ENCODE measurements at places on chromosomes 4 and X.

GRCh38 chrX:94662689-94663088 lies 988.7 kb downstream of the FAM133A start:
- no peak for DNase-seq
- H3K27me3 ChIP-seq = no peaks in the 10 kb centered on the region
- H3K27ac ChIP-seq = no peak overlapping the region
- H3K4me1 ChIP-seq = no peaks in the 10 kb centered on the region
- H3K4me3 ChIP-seq = no peak overlapping the region

GRCh38 chr4:63393544-63393943 lies 1015.7 kb downstream of the TECRL start:
- DNase-seq = no peak
- H3K36me3 ChIP-seq = no peaks in the 10 kb centered on the region
- H3K4me1 ChIP-seq = no peaks in the 10 kb centered on the region
- H3K27me3 ChIP-seq = no peaks in the 10 kb centered on the region
- H3K4me3 ChIP-seq = no peak overlapping the region
- H3K27ac ChIP-seq = no peak overlapping the region

GRCh38 chr4:43763029-43763610 lies 685.5 kb downstream of the KCTD8 start:
- H3K27me3 ChIP-seq = no peaks in the 10 kb centered on the region
- H3K4me3 ChIP-seq = no peak overlapping the region
- H3K36me3 ChIP-seq = no peaks in the 10 kb centered on the region
- H3K4me1 ChIP-seq = no peaks in the 10 kb centered on the region

GRCh38 chr4:256492-256891 lies 48.8 kb downstream of the ZNF732 start:
- H3K4me3 ChIP-seq = no peak overlapping the region
- H3K27me3 ChIP-seq = no peaks in the 10 kb centered on the region
- no peaks in the 10 kb centered on the region for H3K4me1 ChIP-seq
- DNase-seq = no peak

GRCh38 chrX:103063918-103064434 lies at the start of gene BEX1:
BEX1 (minus strand) TSS chrX:103064171; CDS start chrX:103063274, 897 bp downstream.
- H3K4me3 ChIP-seq = peak within 1 kb of the TSS; percentile 51
- no peaks in the 10 kb centered on the region for H3K4me1 ChIP-seq
- no peak within 1 kb of the TSS for H3K27ac ChIP-seq
- DNase-seq = no peak

- H3K27me3 ChIP-seq = no peaks in the 10 kb centered on the region
- no peak for DNase-seq
These were observed 1248.1 kb downstream of the RAPGEF2 start for GRCh38 chr4:160350944-160351343.

GRCh38 chr4:80201252-80202151 lies 4.2 kb downstream of the PRDM8 start:
- H3K4me3 ChIP-seq = peak overlapping the region; percentile 76
- peak; percentile 74 for DNase-seq
- peaks cover 4% of the 10 kb centered on the region for H3K4me1 ChIP-seq
- no peaks in the 10 kb centered on the region for H3K36me3 ChIP-seq

GRCh38 chr4:68451246-68452211 lies 4.3 kb downstream of the TMPRSS11E start:
- no peak overlapping the region for H3K4me3 ChIP-seq
- no peaks in the 10 kb centered on the region for H3K4me1 ChIP-seq
- no peaks in the 10 kb centered on the region for H3K36me3 ChIP-seq
- H3K27ac ChIP-seq = no peak overlapping the region
- DNase-seq = no peak
- no peaks in the 10 kb centered on the region for H3K27me3 ChIP-seq

- no peak for DNase-seq
- H3K4me1 ChIP-seq = no peaks in the 10 kb centered on the region
- H3K36me3 ChIP-seq = no peaks in the 10 kb centered on the region
- no peaks in the 10 kb centered on the region for H3K27me3 ChIP-seq
These were observed 16.3 kb upstream of the ZNF827 start for GRCh38 chr4:145954924-145955339.

DNA sequence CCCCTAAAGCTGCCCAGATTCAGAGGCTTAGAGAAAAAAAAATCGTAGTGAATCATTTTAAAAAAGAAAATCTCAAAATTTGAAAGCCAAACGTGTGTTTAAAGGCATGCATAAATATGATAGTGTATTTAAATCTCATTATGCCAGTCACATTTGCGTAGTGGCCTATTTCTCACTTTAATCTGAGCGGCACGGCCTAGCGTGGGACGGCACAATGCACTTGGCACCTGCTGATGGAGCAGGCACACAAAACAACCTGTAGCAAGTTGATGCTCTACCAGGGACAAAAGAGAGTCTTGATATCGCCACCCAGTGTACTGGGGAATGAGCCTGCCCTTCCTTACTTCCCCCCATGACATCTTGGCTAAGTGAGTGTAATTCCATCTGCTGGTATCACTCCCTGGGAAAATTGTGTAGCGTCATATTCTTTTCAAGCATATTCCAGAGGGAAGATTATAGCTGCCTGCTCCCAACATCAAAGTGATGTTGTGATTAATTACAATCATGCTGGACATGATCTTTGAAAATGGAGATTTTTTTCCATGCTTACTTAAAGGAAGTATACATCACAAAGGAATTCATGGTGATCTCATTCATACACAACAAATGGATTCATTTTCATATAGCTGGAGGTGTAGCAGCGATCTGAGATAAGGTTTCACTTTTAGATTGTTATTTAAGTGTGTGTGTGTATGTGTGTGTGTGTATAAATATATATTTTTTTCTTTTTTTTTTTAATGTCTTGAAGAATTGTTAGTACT lies 138.8 kb downstream of the DCTD start:
- H3K4me3 ChIP-seq = no peak overlapping the region
- H3K4me1 ChIP-seq = no peaks in the 10 kb centered on the region
- H3K27ac ChIP-seq = no peak overlapping the region

DNA sequence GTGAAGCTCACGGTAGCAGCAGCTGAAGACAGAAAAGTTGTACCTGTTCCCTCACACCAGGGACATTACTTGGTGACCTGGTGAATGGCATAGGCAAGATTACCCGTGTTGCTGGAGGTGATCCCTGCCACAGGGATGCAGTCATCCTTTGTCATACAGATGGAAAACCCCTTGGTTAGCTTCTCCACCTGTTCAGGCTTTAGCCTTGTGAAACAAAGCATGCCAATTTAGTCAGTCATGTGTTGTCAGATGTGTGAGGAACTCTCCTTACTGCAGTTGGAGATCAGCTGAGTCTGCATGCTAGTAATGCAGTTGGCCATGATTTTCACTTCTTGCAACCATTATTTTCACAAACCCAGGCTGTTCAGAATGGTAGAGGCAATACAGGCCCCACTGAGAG lies 41.0 kb downstream of the AMELX start:
- no peaks in the 10 kb centered on the region for H3K27me3 ChIP-seq
- H3K27ac ChIP-seq = no peak overlapping the region
- no peak for DNase-seq

DNA sequence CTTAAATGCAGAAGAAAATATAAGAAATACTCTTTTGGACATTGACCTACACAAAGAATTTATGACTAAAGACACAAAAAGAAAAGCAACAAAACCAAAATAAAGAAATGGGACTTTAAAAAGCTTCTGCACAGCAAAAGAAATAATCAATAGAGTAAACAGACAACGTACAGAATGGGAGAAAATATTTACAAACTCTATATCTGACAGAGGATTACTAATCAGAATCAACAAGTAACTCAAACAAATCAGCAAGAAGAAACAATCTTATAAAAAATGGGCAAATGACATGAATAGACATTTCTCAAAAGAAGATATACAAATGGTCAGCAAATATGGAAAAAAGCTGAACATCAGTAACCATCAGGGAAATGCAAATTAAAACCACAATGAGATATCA lies 37.6 kb upstream of the UGT2B17 start:
- no peak for DNase-seq
- no peak overlapping the region for H3K4me3 ChIP-seq
- no peak overlapping the region for H3K27ac ChIP-seq
- H3K36me3 ChIP-seq = no peaks in the 10 kb centered on the region
- no peaks in the 10 kb centered on the region for H3K27me3 ChIP-seq

GRCh38 chrX:137172317-137172948 lies 138.6 kb upstream of the GPR101 start:
- no peaks in the 10 kb centered on the region for H3K27me3 ChIP-seq
- H3K36me3 ChIP-seq = no peaks in the 10 kb centered on the region
- no peak overlapping the region for H3K4me3 ChIP-seq
- DNase-seq = no peak
- H3K27ac ChIP-seq = no peak overlapping the region

- H3K4me1 ChIP-seq = no peaks in the 10 kb centered on the region
- H3K36me3 ChIP-seq = no peaks in the 10 kb centered on the region
- DNase-seq = no peak
- H3K27ac ChIP-seq = no peak overlapping the region
- H3K4me3 ChIP-seq = no peak overlapping the region
- no peaks in the 10 kb centered on the region for H3K27me3 ChIP-seq
These were observed 27.1 kb downstream of the CENPE start for GRCh38 chr4:103171006-103171405.

GRCh38 chr4:140363051-140363450 lies 10.4 kb upstream of the SCOC start:
- DNase-seq = no peak
- H3K4me1 ChIP-seq = no peaks in the 10 kb centered on the region
- H3K36me3 ChIP-seq = no peaks in the 10 kb centered on the region
- no peak overlapping the region for H3K27ac ChIP-seq
- no peak overlapping the region for H3K4me3 ChIP-seq

- no peaks in the 10 kb centered on the region for H3K27me3 ChIP-seq
- no peaks in the 10 kb centered on the region for H3K36me3 ChIP-seq
- no peak overlapping the region for H3K27ac ChIP-seq
These were observed 45.6 kb downstream of the TMEM154 start for GRCh38 chr4:152634110-152634760.

DNA sequence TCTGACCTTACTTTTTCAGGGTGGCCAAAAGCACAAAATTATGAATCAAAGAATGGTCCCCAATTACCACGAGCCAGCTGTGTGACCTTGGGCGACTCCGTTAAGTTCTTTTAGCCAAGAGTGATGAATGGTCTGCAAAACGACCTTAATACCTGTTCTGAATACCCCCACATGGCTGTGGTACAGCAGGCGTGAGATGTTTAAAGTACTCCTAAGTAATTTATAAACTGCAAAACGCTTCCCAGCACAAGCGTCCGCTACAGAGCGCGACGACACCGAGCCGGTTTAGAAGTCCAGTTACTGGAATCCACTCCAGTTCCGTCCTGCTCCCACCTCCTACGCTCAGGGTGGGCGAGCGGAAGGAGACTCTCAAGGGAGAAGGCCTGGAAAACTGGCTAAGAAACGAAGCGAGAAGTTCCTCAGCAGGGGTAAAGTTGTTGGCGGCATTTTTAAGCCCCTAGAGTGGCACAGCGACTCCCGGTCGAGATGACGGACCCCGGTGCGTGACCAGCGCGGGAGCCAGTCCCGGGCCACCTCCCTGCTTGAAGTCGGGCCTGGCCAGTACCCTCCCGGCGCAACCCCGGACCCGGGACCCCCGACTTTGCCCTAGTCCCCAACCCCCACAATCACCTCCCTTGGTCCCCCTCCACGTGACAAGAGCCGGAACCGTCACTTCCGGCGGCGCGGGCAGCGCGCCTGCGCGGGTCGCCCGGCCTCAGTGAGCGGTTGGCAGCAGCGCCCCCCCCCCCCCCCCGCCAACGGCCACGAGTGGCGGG lies 659 bp upstream of the BMP2K start:
- peak; percentile 60 for DNase-seq
- H3K27ac ChIP-seq = peak overlapping the region; percentile 99
- peaks cover 5% of the 10 kb centered on the region for H3K4me1 ChIP-seq
- peak overlapping the region; percentile 97 for H3K4me3 ChIP-seq
- H3K27me3 ChIP-seq = no peaks in the 10 kb centered on the region

DNA sequence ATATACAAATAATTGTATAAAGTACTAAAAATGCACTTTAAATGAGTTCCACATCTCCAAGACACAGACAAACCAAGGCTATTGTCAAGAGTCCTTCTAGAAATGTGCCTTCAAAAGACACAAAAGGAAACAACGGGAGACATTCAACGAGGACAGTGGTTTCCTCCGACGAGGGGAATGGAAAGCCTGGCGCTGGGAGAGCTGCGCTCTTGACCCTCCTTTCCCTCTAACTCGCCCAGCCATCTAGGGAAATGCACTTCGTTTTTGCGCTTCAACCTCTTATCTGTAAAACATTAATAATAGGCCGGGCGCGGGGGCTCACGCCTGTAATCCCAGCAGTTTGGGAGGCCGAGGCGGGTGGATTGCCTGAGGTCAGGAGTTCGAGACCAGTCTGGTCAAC lies 37.0 kb downstream of the ZFP42 start:
- DNase-seq = no peak
- H3K27me3 ChIP-seq = no peaks in the 10 kb centered on the region
- no peaks in the 10 kb centered on the region for H3K36me3 ChIP-seq
- H3K27ac ChIP-seq = no peak overlapping the region
- H3K4me1 ChIP-seq = peaks cover 2% of the 10 kb centered on the region
- H3K4me3 ChIP-seq = no peak overlapping the region

GRCh38 chr4:98838977-98839618 lies 89.8 kb downstream of the EIF4E start:
- H3K4me1 ChIP-seq = no peaks in the 10 kb centered on the region
- peak overlapping the region; percentile 8 for H3K4me3 ChIP-seq
- H3K36me3 ChIP-seq = no peaks in the 10 kb centered on the region
- H3K27ac ChIP-seq = no peak overlapping the region
- no peaks in the 10 kb centered on the region for H3K27me3 ChIP-seq
- no peak for DNase-seq

DNA sequence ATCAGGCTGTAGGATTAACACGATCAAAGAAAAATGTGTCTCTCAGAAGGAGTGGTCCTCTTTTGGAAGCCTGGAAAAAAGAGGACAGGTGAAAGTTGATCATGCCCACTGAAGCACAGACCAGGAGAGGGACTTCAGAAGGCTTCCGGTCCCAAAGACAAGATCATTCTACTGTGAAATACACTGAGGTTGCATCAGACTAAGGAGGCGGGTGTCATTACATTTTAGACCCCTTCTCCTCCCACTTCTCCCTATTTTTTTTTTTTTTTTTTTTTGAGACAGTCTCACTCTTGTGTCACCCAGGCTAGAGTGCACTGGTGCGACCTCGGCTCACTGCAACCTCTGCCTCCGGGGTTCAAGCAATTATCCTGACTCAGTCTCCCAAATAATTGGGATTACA lies 67.5 kb downstream of the RBM47 start:
- H3K4me1 ChIP-seq = no peaks in the 10 kb centered on the region
- H3K27me3 ChIP-seq = no peaks in the 10 kb centered on the region
- H3K27ac ChIP-seq = no peak overlapping the region
- no peak for DNase-seq

- no peak for DNase-seq
- no peaks in the 10 kb centered on the region for H3K36me3 ChIP-seq
- H3K27me3 ChIP-seq = no peaks in the 10 kb centered on the region
These were observed 38.4 kb downstream of the NAP1L5 start for GRCh38 chr4:88659055-88659889.

DNA sequence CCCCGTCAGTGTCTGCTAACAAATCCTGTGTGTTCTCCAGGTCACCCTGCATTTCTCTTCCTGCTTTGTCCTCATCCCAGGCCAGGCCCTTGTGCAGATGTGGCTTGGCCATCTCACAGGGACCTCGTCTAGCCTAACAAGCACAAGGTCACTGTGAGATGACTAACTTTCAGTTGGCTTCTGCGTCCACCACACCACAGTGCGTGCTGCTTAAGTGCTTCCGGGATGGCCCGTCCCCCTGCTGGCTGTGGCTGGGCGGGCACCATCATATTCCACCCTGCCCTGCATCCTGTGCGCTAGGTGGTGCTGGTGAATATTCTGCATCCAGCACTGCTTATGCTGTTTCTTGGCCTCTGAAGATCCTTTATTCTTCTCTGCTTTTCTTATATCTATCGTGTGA lies 33.8 kb downstream of the RBBP7 start:
- peaks cover 65% of the 10 kb centered on the region for H3K36me3 ChIP-seq
- H3K4me1 ChIP-seq = no peaks in the 10 kb centered on the region
- no peak overlapping the region for H3K27ac ChIP-seq
